ENCODE measurements at places on chromosomes 5 and 9.

DNA sequence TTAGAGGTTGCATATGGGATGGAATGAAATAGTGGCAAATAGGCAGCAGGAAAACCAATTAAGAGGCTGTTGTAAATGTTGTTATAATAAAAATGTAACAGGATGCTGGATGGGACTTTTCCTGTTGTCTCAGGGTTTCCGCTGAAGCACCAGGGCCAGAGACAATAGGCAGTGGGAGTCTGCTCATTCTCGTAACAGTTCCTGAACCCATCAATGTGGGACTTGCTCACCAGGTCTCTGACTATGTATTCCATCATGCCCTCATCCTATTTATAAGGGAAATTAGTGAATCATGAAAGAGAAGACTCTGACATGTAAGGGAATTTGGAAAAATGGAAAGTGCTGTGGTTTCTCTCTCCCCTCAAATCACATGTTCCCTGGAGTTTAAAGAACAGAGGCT lies 23.5 kb upstream of the SSBP2 start:
- no peak for DNase-seq

DNA sequence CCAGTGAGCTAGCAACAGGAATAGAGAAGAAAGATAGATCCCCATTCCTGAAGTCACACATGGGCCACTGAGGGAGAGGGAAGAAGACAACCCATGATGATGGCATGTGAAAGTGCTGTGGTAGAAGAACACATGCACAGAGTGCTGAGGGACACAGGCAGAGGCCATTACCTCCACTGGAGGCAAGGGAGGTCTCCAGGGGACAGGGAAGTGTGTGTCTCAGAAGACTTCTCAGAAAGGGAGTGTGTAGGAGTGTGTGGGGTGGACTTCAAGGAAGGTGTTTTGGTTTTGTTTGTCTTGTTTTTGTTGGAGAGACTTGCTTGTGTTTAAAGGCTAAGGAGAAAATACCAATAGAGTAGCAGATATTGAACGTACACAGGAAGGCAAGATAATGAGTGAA lies 77.0 kb upstream of the SMARCA2 start:
- DNase-seq = no peak

DNA sequence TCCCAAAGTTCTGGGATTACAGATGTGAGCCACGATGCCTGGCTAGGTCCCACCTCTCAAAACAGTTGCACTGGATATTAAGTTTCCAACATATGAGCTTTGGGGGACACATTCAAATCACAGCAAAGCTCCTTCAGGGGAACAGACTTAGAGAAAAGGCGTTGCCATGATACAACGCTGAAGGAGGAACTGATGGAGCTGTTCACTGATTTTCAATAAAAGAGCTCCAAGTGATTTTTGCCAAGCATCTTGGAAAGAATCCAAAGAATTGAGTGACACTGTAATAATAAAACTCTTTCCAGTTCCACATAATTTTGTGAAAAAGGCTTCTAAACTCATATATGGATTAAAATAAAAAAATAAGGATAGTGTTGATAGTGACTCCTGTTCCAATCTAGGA lies 72.5 kb downstream of the CSNK1A1 start:
- DNase-seq = no peak

- DNase-seq = no peak
These were observed 59.4 kb downstream of the ANXA1 start for GRCh38 chr9:73210886-73211666.

DNA sequence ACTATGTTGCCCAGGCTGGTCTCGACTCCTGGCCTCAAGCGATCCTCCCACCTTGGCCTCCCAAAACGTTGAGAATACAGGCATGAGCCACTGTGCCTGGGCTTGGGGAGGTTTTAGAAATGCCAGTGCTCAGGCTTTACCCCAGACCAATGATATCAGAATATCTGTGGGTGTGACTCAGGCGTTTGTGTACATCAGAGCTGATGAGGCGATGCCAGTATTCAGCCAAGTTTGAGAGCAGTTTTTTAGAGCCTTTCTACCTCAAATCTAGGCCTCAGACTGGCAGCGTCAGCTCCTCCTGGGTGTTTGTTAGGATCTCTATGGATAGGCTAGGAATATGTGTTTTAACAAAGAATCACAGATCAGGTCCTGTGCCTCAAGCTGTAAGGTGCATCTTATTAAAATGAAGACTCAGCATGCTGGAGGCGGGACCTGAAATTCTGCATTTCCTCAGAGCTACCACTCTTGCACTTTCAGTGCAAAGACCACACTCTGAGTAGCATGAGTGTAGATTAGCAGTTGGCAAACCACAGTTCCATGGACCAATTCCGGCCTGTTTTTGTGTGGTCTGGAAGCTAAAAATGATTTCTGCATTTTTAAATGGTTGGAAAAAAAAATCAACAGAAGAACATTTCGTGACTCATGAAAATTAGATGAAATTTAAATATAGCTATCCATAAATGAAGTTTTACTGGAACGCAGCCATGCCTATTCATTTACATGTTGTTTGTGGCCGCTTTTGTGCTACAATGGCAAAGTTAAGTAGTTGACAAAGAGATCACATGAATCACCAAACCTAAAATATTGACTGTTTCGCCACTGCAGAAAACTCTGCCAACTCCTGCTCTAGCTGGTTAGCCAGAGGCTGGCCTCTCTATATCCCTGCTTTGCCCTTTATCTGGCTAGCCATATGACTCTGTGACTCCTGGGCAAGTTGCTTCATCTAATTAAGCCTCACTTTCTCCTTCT lies 92.2 kb downstream of the KLF4 start:
- no peak for DNase-seq

DNA sequence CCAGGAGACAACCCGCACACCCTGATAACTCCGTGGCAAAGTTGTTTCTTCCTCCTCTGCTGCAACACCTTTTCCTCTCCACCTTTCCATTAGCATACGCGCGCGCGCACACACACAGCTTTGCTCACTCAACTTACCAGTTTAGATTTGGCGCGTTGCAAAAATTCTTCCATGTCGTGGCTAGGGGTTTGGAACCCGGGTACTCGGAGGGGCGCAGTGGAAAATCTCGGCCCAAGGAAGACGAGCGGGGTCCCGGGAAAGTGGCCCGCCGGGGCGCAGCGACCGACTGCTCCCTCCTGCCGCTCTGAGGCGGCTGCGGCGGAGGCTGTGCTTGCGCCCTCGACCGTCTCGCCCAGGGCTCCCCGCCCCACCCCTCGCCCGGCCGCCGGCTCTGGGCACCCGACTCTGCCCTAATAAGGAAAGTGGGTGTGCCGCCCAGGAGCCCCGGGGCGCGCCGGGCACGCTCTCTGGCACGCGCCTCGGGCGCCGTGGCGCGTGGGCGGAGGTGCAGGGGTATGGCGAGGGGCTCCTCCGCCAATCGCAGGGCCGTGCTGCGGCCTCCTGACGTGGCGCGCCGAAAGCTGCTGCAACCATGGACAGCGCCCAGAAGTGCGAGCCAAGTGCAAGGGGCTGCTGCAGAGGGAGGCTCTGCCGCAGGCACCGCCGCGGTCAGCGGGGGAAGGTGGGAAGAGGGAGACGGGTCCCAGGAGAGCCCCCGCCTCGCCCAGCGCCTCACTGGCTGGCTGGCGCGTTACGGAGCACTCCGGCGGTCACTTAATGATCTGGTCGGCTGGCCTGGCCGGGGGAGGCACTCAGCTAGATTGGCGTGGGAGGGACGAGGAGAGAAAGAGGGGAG lies at the start of gene PRUNE2:
Gene PRUNE2, minus strand, starts transcription at position 324 of the 856 bp plus-strand sequence. Its CDS starts 151 bp downstream, at position 173.
- DNase-seq = peak; percentile 56

DNA sequence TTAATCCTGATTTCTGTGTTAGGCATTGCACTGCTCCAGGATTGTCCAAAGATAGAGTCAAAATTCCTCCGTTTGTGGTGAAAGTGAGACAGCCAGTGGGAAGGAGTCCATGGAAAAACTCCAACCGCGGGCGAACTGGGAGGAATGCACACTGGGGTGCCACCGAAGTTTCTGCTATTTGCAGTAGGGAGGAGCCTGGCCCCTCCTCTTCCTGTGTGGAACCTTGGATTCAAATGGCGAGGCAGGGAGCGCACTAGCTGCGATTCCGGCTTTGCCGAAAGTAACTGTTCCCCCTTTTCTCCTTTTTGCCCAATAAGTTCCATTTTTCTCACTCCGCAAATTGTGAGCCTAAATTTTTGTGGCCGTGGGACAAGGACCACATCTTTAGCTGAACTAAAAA lies 9.3 kb downstream of the BAAT start:
- DNase-seq = no peak

DNA sequence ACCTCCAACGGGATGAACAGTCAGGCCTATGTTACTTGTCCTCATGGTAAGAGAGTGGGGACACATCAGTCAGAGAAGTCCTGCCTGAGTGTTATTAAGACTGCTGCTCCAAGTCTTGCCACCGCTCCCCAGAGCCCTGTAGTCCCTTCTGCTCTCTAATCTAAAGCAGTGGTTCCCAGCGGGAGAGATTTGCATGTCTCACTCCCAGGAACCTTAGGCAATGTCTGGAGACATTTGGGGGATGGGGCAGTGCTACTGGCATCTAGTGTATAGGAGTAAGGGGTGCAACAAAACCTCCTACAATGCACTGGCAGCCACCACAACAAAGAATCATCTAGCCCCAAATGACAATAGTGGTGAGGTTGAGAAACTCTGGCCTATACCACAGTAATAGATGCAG lies 2.6 kb upstream of the SVEP1 start:
- no peak for DNase-seq

GRCh38 chr5:6902597-6902996 lies 189.4 kb downstream of the TENT4A start:
- DNase-seq = no peak

DNA sequence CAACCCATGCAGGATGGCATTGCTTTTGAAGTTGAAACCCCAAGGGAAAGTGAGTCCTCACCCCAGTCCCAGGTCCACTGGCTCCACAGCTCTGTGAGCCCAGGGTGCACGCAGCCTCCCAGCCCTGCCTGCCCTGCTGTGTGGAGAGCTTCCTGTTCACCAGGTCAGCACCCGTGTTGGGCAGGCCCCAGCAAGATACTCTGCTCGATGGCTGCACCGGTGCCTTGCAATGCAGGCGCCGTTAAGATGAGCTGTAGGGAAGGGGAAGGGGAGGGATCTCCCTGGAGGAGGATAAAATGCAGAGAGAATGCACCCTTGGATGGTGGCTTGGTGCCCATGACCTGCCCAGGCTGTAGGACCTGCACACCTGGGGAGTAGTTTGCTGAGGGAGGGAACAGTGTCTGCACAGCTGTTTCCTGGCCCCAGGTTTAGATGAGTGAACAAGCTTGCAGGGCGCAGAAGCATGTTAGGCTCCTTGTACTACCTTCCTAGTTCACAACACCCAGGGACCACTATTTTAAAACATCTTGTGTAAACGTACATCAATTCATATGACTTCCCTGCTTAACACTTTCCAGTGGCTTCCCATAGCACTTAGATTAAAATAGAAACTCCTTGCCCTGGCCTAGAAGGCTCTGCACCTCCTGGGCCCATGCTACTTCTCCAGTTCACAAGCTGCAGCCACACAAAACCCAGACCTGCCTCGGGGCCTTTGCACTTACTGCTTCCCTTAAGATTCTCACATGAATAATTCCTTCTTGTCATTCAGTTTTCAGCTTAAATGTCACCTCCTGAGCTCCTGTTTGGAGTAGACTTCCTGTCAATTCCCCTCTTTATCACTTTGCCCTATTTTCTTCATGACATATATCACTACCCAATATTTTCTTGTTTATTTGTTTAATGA lies 19.6 kb downstream of the FAT2 start:
- DNase-seq = no peak

DNA sequence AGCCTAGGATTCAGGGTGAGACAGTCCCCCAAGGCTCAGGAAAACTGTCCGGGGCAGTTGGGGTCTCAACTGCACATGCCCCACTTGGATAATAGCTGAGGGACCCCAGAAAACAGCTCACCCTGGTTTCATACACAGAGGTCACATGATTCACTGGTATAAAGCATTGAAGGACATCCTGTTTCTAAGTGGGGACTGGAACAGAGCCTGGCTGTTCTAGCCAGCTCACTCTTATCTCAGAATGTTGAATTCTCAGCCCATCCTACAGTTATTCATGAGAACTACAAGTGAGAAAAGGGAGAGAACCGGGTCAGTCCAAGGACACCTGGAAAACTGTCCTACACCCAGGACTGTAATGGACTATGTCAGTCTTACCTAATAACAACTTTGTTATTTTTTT lies 170.9 kb downstream of the FGF1 start:
- DNase-seq = no peak

DNA sequence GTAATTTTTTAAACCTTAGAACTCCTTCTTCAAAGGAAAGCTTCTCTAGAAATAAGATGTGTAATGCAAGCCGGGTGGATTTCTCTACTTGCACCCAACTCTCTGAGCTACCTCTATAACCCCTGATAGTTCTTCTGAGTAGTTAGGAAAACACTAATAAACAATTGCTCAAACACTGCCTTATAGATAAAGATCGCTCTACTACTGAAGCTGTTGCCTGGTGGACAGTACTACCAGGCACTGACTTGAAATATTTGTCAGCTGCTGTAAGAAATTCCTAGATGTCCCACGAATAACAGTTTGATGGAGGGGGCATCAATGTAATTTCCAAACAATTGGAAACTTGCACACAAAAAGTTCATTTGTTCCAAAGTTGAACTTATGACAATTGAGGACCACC lies 42.0 kb downstream of the NR3C1 start:
- DNase-seq = no peak

GRCh38 chr9:134778841-134779411 lies 101.7 kb upstream of the FCN2 start:
- DNase-seq = no peak

DNA sequence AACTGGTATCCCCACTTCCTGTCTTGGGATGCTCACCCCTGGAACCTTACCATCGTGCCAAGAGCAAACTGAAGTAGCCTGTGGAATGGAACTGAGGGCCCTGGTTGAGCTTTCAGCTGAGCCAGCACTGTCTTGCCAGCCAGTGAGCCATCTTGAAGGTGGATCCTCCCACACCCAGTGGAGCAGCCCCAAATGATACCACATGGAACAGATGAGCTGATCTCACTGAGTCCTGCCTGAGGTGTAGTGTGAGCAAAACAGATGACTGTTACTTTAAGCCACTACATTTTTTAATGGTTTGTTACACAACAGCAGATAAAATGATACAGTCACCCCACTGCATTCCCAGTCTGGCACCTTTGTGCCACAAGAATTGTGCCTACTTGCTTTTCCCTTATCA lies 2.2 kb upstream of the PCYOX1L start:
- DNase-seq = no peak

DNA sequence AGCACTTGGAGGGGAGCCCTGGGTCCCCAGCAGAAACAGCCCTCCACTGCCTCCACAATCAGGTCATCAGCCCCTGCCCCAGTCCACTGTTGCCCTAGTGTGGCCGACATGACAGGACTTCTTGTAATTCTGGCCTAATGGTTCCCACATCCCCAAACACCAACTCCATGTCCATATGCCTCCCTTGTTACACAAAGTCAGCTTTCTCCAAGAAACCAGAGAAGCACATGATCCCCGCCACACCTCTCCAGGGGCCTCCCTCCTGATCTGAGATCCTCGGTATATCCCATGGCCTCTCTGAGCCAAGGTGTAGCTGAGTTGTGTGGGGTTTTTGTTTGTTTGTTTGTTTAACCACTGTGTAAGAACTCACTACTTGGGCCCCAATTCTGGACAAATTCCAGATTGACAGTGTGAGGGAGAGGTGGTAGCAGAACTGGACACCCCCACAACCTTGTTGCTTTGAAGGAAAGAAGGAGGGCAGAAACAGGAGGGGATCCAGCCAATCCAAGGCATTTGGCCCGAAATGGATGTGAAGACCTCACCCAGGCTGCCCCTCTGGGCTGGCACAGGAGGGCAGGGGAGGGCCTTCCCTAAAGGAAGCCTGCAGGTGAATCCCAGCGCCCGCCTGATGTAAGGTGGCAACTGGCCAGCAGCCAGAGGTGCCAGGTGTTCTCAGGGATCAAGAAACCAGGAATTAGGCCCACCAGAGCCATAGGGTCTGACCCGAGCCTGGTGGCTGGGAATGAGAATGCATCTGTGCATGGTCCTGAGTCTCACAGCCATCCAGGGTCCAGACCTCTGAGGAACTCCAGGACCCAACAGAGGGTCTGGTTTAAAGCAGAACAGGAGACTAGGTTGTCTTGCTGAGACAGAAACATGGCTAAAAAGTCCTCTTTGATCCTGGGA lies 13.4 kb downstream of the IRF1 start:
- DNase-seq = no peak
